ENCODE measurements at places on chromosomes 5 and 9.

- no peak for DNase-seq
Observed at GRCh38 chr5:174293006-174293405, 247.5 kb downstream of the NSG2 start.

DNA sequence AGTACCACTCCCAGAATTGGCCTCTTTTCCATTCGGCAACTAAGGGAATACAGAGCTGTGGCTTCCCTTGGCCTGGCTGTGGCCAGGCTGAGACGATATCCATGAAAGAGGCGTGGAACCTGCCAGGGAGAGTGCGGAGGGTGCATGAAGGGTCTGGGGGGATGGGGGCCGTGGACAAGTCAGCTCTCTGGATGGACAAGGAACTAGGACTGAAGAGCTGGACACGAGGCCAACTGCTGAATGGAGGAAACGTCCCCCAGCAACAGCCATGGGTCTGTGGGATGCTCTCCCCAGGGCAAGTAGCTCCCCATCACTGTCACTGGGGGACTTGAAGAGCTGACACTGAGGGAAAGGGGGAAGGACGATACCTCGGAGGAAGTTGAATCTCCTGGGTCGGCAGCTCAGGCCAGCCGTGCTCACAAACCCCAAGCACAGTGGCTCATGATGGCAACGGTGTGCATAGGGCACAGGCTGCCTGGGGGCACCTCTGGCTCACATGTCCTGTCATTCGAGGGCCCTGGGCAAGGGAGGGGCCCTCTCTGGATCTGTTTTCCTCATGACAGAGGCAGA lies 4.1 kb upstream of the OLFM1 start:
- DNase-seq: no peak

GRCh38 chr5:166356096-166356495 lies 1935.3 kb upstream of the WWC1 start:
- no peak for DNase-seq

- DNase-seq: peak; percentile 10
Observed at GRCh38 chr5:102341681-102342288, 45.7 kb upstream of the SLCO4C1 start.

- DNase-seq: no peak
Observed at GRCh38 chr5:159097784-159098602, 1.7 kb downstream of the EBF1 start.

- peak; percentile 39 for DNase-seq
Observed at GRCh38 chr5:98827161-98827560, 53.7 kb downstream of the RGMB start.

DNA sequence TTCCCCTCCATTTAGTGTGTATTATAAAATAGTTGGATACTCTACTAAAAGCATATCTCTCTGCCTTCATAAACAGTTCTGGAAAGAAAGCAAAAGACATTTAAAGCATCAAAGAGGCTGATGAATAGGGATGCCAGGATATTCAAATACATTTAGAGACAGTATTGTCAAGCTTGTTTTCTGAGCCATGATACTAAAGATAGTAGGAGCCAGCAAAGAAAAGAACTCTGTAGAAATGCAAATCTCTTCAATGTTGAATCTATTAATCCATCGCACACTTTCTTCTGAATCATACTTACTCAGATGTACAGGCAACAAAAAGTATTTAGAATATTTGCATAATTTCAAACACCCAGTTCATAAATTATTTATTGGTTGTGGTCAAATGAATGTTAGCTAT lies 207.1 kb upstream of the MEF2C start:
- DNase-seq: no peak

GRCh38 chr9:117120061-117120460 lies 294.8 kb downstream of the ASTN2 start:
- no peak for DNase-seq

DNA sequence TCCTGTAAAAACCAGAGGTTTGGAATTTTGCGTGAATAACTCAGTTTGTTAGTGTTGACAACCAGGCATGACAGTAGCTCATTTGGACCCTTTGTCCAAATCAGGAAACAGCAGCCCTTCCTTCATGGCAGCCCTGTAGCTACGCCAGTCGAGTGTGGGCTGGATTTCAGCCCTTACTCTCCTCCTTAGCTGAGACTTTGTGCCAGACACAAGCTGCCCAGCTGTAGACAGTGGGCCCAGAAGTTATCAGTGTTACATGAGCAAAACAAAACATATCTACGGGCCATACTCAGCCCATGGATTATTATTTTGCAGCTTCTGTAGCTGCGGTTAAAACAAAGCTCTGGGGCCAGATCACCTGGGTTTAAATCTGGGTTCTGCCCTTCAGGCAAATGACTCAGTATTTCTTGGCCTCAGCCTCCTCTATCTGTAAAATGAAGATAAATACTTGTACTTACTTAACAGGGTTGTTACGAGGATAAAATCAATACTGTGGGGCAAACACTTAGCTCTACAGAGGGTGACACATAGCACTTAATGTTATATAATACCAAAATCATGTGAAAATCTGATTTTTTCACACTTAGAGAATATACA lies 76.9 kb downstream of the GHR start:
- DNase-seq: no peak

GRCh38 chr9:19018201-19018600 lies 14.8 kb downstream of the SAXO1 start:
- DNase-seq: no peak

- no peak for DNase-seq
Observed at GRCh38 chr5:94791829-94792228, 173.4 kb downstream of the SLF1 start.

- DNase-seq: no peak
Observed at GRCh38 chr5:98460536-98460935, 312.9 kb upstream of the RGMB start.
